ENCODE measurements at places on chromosomes 4 and X.

- no peak for DNase-seq
These were observed 173.0 kb downstream of the RBM46 start for GRCh38 chr4:154954117-154954516.

GRCh38 chrX:105695451-105695850 is 126.9 kb upstream of the NRK start:
- DNase-seq = no peak

DNA sequence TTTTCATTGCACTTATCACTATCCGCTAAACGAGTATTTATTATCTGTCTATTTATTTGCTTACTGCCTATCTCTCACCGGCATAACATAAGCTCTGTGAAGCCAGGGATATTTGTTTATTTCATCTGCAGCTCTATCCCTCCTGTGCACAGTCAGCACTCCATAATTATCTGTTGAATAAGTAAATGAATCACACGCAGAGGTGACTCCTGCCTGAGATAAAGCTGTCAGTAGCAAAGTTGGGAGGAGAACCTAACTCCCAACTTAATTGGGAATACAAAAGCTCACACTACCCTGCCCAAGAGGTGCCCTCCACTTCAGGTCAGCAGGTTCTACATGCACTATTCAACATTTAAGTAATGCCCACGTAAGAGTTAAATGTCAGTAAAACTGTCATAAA is 85.7 kb downstream of the CORIN start:
- DNase-seq = no peak

DNA sequence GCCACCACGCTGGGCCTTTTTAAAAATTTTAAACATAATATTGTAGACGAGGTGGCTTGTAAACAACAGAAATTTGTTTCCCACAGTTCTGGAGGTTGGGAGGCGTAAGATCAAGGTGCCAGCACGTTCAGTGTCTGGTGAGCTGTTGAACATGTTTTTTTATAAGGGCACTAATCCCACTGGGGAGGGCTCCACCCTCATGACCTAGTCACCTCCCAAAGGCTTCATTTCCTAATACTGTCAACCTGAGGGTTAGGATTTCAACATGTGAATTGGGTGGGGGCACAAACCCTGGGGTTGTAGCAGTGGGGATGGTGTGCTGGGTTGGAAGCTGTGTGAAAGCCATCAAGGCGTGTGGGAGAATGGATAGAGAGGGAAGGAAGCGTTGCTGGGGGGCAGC is 27.6 kb downstream of the TBC1D14 start:
- no peak for DNase-seq

- DNase-seq = no peak
These were observed 191.4 kb upstream of the LEF1 start for GRCh38 chr4:108359986-108360681.

- DNase-seq = no peak
These were observed 79.6 kb upstream of the PLAC1 start for GRCh38 chrX:134737721-134738369.

DNA sequence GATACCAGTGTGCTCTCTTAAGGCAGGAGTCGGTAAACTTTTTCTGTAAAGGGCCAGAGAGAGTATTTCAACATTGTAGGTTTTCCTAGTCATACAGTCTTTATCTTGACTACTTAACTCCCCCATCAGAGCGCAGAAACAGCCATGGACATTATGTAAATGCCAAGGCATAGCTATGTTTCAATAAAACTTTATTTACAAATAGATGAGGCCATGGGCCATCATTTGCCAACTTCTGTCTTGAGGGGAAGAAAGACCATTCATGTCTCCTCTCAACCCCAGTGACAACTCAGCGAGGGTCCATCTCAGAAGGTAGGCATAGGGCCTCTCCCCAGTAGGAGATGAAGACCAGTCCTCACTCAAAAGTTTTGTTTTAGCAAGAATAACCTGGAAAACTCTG is 301.3 kb downstream of the FBXW7 start:
- no peak for DNase-seq

DNA sequence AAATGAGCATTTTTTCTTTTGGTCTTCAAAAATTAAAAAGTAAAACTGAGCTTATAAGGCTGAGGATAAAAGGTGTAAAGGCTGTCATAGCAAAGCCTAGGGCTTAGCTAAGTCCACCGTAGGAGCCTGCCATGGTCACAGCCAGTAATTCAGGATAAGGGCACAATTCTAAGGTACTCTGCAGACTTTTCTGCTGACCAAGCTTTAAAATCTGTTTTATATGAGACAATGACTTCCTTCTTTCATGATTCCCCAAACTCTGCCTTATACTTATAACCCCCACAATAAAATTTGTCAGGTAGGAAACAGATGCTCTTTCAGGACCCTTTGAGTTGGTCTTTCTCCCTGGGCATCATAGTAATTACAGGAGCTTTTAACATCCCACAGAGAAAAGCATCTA is 138.5 kb downstream of the COL4A6 start:
- DNase-seq = no peak

DNA sequence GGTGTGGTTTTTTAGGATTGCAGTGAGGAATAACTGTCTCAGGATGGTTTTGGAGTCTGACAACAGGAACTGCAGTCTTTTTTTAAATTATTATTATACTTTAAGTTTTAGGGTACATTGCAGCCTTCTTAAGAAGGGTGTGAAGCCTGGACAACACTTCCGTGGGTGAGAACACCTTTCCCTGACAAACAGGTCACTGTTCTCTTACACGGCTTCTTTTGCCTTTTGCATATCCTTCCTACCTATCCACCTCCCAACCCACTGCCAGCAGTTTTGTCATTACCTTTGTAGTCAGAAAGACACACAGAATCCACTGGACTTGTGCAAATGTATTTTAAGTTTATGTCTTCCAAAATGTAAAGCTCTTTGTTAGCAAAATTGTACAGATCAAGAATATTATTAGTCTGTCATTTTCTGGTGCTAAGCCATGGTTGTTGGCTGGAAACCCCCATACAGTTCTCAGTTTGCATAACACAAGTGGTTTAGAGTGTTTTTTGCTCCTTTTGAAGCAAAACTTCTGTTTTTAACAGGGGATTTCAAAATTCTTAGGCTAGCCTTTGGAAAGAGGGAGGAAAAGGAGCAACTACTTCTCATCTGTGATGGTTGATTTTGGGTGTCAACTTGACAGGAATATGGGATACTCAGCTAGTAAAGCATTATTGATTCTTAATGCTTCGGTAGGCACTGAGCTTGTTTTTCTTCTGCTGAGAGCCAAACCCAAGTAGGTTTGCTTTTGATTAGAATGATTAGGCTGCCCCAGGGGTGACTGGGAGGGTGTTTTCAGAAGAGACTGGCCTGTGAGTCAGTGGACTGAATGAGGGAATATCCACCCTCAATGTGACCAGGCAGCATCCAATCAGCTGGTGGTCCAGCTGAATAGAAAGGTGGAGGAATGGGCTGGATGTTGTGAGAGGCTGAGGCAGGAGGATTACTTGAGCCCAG is 29.4 kb upstream of the KLHL2 start:
- DNase-seq = no peak
